NCI-H526 treated with DMSO at 0.1 percent for 48 hours (cell line): ENCODE measurements at places on chromosomes 12 and 14.

GRCh38 chr12:5124401-5124800 lies 80.7 kb downstream of the KCNA5 start:
- no peak for DNase-seq

DNA sequence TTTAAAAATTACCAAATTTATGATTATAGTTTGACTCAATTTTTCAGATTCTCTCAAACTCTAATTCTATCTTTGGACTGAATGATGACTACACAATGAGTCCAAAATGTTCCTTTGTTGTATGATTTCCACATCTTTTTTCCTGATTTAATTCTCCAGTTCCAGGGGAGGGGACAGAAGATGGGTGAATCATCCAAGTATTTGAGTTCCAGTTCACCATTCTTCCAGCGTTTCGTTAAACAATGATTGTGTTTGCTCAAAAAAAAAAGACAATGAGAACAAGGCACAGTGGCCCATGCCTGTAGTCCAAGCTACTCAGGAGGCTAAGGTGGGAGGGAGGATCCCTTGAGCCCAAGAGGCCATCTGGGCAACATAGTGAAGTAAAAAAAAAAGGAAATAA lies 23.8 kb downstream of the BAZ1A start:
- DNase-seq: no peak

- DNase-seq: no peak
Measured at GRCh38 chr12:48077111-48077510, 28.8 kb downstream of the SENP1 start.

- peak; percentile 49 for DNase-seq
Measured at GRCh38 chr14:49865431-49865859, 12.9 kb upstream of the NEMF start.

DNA sequence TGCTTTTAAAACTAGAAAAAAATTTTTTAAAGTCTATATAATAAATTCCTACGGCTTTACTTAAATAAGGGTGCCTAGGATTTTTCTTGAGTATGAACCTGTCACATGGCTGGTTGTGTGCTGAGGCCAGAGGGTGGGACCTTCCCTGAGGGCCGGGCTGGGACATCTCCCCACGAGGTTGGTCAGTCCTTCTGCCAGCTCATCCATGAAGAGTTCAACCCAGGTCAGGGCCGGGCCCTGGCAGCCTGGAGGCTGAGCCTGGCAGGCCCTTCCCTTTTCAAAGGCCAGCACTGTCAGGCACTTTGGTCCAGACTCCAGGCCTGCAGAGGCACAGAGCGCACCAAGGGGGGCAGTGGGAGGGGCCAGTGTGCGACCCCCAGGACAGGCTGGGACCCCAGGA lies 31.7 kb downstream of the TNFAIP2 start:
- no peak for DNase-seq

DNA sequence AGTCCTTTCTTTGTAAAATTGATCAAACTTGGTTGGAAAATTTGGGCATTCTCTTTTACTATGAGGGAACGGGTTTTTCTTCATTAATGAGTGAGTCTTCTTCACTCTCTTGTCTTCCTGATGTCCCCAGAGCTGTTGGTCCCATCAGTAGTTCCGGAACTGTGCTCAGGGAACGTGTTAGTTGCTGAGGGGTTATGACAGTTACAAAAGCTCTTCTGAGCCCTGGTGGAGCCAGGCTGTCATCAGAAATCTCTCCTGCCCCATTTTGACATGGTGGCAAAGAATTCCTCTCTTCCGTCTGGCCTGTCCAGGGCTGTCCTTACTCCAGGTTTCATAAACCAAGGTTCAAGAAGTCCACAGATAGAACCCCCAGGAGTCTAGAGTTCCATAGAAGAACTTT lies 208.5 kb downstream of the SLC41A2 start:
- no peak for DNase-seq

DNA sequence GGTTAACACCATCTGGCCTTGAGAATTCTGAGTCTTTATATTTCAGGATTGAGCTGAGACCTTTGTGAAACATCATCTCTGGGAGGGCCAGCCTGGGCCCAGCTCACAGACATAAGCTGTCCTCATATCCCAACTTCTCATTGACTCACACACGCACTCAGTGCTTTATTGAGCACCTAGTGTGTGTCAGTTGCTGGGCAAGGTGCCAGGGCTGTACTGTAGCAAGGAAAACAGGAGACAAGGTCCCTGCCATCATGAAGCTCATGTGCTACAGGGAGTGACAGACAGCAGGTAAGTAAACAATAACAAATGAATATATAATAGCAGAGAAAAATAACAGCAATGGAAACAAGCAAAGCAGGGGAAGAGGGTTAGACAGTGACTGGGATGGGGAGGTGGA lies 30.5 kb upstream of the CCDC63 start:
- no peak for DNase-seq

GRCh38 chr12:94874518-94875302 lies 128.8 kb downstream of the NDUFA12 start:
- no peak for DNase-seq

GRCh38 chr12:53347905-53348304 lies 11.8 kb upstream of the SP7 start:
- DNase-seq: no peak

DNA sequence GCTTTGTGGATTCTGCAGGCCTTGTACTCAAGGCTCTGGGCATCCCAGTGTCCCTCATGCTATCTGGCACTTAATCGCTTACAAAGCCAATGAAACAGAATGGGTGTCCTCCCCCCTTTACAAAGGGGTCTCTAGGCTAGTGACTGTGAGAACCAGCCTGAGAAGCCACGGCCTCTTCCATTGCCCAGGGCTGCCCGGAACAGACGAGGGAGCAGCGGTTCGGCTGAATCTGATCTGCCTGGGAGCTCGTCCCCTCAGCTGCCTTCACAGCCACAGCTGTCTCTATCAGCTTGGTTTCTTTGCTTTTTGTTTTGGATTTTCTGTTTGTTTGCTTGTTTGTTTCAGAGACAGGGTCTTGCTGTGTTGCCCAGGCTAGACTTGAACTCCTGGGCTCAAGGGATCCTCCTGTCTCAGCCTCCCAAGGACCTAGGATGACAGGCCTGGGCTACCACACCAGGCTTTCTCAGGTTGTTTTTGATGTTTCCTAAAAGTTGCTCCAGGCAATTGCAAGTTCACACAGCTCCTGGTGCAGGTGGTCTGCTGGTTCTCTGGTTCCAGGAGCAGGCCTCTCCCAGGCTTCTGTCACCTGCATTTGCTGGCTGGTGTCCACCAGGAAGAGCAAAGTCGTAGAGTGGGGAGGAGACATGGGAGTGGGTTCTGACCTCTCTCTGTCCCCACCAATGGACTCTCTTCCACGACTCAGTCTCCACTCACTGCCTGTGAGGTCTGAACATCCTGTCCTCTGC lies 10.9 kb upstream of the RIN3 start:
- DNase-seq: no peak

GRCh38 chr12:14191612-14192011 lies 173.9 kb upstream of the ATF7IP start:
- DNase-seq: no peak
